ENCODE measurements at places on chromosomes 1 and 21.

GRCh38 chr1:225820522-225821120 is 10.7 kb downstream of the EPHX1 start:
- no peak for DNase-seq

DNA sequence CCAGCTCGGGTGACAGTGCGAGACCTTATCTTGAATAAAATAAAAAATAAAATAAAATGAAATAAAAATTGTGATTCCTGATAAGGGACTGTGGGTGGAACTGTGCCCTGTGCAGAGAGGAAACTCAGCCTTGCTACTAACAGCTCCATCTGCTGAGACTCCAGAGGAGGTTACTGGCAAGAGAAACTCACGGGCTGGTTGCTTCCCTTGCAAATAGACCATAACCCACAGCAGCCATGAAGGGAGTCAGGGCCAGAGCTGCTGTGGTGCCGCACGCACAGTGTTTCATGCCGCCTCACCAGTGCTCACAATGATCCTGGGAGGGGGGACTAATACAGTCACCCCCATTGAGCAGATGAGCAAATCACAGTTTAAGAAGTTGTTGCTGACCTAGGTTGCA is 13.7 kb downstream of the ZBTB17 start:
- DNase-seq = no peak

DNA sequence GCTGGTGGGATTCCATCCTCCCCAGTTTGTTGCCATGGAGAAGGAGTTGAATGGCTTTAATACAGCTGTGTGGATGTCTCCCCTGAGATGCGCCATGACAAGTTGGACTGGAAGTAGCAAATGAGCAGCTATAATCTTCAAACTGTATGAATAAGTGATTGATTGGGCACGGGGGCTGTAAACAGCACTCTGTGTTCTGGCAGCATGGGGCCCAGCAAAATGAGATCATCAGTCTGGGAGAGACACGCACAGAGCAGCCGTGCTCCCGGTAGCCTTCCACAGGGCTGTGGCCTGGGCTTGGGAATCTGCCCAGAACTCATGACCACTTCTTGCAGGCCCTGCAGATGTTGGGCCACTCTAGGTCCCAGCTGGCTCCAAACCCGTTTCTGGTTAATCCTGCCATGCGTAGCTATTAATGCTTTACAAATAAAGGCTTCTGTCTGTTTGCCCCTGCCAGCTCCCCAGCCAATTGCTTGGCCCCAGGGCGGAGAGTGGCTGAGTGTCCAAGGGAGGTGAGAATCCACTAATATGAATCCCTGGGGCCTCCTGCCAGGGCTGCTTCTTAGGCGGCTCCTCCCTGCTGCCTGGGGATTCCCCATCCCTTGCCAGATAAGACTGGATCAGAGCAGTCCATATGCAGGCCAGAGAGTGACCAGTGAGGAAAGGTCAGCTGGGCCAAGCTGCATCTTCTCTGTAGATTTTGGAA is 642.9 kb downstream of the AJAP1 start:
- DNase-seq = no peak

DNA sequence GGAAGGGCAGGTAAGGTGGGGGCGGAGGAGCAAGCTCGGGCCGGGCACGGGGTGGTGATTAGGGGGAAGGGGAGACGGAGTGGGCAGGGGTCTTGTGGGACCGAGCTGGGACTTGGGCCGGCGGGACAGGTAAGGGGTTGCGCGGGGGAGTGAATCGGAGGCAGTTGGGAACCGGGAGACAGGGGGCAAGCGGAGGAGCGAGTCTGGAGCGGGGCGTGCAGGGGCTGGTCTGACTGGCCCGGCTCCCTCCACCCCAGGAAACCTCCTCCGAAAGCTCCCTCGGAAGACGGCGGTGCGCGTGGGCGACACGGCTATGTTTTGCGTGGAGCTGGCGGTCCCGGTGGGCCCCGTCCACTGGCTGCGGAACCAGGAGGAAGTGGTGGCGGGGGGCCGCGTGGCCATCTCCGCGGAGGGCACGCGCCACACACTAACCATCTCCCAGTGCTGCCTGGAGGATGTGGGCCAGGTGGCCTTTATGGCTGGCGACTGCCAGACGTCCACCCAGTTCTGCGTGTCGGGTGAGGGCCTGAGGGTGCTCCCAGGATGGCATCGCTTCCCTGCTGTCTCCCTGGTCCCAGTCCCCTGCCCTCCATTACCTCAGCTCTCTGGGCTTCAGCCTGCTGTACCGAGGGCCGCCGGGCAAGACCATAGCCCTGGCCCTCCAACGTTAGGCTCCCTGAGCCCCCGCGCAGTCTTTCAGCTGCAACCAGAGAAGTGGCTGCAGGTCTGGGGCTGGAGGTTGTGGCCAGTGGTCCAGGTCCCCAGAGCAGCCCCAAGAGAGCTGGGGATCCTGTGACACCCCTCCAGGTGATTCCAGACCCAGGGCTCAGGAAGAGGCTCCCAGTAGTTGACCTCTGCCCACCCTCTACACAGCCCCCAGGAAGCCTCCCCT is 6.3 kb downstream of the OBSCN start:
- DNase-seq = no peak

DNA sequence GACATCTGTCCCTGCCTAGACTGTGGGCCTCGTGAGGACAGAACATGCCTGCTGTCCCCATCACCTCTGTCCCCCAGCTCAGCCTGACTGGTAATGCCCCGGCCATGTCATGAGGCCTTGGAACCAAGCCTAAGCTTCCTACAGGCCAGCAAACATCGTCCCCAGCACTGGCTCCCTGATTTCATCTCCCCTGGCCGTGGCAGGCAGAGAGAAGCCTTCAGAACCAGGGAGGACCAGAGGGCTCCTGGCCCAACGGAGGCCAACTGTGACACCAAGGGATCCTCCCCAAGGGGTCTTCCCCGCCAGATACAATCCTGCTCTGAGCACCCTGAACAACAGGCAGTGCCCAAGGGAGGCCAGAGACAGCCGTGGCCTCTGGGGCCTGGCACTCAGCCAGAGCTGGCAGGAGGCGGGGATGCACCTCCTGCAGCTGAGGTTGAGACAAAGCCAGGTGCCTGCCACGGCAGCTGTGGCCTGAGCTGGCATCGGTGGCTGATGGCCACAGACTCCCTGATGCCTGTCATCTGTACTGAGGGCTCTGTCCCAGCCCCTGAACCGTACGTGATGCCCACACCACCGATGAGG is 9.9 kb upstream of the NPHP4 start:
- DNase-seq = no peak

GRCh38 chr1:57860931-57861565 is 437.2 kb upstream of the DAB1 start:
- DNase-seq = no peak

DNA sequence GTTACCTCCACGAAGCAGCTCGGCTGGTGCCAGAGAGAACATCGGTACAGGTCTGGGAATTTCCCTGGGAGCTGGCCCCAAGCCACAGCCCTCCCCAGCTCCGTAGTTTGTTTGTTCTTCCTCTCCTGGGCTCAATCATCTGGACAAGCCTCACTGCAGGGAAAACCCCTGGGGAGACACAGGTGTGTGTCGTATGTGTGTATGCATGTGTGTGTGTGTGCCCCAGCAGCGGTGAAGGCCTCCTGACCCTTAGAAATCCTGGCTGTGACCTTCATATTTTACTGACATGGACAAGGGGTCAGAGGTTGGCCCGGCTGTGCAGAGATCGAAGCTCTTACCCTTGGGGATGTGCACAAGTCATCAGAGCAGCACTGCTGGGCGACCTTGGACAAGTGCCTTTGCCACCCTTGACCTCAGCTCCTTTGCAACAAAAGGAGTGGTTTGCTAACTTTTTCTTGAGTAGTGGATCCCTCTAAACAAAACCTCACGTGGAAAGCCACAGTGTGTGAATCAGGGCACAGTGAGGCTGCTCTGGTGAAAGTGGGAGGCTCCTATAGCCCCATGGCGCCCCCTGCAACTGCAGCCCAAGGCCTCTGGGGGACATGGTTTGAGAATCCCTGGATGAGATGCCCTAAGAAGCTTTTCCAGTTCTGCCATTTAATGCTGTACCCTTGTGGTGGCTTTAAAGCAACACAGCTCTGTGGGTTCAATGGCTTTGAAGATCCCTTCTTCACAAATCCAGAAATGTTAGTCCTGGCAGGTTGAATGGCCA is 12.3 kb upstream of the IL22RA1 start:
- DNase-seq = no peak

GRCh38 chr1:173688300-173688699 is 18.6 kb upstream of the ANKRD45 start:
- DNase-seq = no peak

DNA sequence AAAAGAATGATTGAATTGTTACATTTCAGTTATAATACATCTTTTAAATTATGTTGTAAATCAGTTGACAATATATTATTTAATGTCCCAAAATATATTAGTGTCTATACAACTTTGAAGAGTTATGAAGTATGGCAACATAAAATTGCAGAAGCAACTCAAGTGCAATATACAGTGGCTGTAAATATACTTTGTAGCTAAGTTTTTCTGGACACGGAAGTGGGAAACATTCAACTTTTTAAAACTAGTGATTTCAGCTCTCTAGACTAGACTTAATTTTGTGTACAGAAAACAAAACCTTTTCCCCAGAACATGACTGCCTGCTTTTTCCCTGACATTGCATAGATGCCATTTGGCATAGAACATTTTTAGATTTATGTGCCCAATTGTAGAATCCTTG is 29.5 kb upstream of the ABCG1 start:
- DNase-seq = no peak
